Hepatic stellate cell (primary cell): ENCODE measurements at places on chromosomes 5 and 9.

DNA sequence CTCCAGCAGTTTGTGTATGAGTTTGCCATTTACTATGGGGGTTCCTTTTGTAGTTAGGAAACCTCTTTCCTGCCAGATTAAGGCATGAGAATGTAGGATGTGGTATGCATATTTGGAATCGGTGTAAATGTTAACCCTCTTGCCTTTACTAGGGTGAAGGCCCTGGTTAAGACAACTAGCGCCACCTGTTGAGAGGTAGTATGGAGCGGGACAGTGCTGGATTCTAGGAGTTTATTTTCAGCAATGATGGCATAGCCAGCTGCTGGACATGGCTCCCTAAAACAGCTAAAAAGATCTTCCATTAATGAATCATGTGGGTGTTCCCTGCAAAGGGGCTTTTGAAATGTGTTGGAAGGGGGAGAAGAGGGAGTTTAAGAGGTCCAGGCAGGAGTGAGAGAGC is 30.7 kb upstream of the GPX3 start:
- no peak for DNase-seq

DNA sequence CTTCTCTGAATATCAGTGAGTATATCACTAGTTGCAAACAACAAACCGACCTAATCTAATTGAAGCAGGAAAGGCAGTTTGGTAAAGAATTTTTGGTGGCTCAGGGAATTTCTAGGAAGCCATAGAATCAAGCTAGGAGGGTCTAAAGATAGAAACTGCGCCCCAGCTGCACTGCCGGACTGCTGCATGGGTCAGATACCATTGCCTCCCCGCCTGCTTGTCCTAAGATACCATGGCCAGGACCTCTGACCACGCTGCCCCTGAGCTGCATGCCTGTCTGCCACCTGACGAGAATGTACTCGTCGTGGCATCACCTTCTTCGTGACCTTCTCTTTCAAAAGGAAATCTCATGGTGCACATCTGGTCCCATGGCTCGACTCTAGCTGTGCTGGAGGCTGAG is 439.0 kb downstream of the ZSWIM6 start:
- DNase-seq: no peak

GRCh38 chr5:173969167-173970049 is 19.6 kb upstream of the C5orf47 start:
- DNase-seq: peak; percentile 76

- DNase-seq: no peak
These were observed 73.3 kb downstream of the GOLPH3 start for GRCh38 chr5:32100691-32101302.

GRCh38 chr5:132264546-132265335 is 7.2 kb downstream of the PDLIM4 start:
- no peak for DNase-seq

- DNase-seq: no peak
These were observed 425.1 kb downstream of the BNC2 start for GRCh38 chr9:16445141-16445920.
